ENCODE measurements at places on chromosomes 4 and X. TPM values are rescaled to one million over a fixed set of nuclear protein-coding genes. Genes with fewer than 3 reads are reported as not detected.

GRCh38 chrX:7925867-7926472 is 1.2 kb downstream of the PNPLA4 start:
- no peaks in the 10 kb centered on the region for H3K36me3 ChIP-seq
- 0 out of 2 replicates have a peak, but pooled peaks cover 6% of the 10 kb centered on the region for H3K4me1 ChIP-seq
- H3K4me3 ChIP-seq, result peak overlapping the region; percentile 62
- DNase-seq, result peak; percentile 71
- H3K27me3 ChIP-seq, result no peaks in the 10 kb centered on the region

DNA sequence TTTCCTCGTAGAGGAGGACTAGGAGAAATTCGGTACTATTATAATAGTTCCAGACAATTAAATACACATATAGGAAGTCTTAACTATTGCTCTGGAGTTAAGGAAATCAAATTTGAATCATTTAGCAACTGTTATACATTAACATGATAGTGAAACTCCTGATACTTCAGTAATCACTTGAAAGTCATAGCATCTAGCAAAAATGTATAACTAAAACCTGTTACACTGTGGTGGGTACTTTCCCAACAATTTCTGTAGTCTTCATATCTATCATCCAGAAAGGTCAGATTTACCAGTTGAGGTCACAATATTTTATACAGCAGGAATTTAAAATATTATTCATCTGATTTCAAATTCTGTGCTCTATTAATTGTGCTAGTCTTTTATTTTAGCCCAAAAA is 669.6 kb upstream of the PCDH10 start:
- no peak for DNase-seq
- no peak overlapping the region for H3K4me3 ChIP-seq
- H3K4me1 ChIP-seq, result no peaks in the 10 kb centered on the region
- H3K27ac ChIP-seq, result no peak overlapping the region
- H3K27me3 ChIP-seq, result no peaks in the 10 kb centered on the region
- H3K36me3 ChIP-seq, result no peaks in the 10 kb centered on the region

DNA sequence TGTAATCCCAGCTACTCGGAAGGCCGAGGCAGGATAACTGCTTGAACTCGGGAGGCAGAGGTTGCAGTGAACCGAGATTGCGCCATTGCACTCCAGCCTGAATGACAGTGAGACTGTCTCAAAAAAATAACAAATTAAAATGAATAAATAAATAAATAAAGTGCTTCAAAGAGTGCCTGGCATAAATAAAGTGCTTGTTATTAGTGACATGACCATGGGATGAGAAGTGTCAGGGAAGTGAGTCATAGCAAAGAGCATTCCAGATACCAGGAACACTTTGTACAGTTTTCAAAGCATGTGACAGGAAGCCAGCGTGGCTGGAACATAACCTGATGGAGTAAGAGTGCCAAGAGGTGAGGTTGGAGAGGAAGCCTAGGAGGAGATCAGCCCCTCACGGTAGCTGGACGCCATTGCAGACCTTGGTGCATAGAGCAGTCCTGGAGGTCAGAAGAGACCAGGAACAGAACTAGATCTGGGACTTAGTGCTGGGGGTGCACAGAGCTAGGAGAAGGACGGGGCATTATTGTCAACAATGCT is 6.0 kb upstream of the WDR13 start:
- DNase-seq, result no peak
- H3K27me3 ChIP-seq, result no peaks in the 10 kb centered on the region
- no peak overlapping the region for H3K4me3 ChIP-seq
- no peaks in the 10 kb centered on the region for H3K36me3 ChIP-seq
- no peaks in the 10 kb centered on the region for H3K4me1 ChIP-seq
- no peak overlapping the region for H3K27ac ChIP-seq

The ADH1A gene
- not detected for total RNA-seq

The GASK1B gene
- total RNA-seq, result not detected

DNA sequence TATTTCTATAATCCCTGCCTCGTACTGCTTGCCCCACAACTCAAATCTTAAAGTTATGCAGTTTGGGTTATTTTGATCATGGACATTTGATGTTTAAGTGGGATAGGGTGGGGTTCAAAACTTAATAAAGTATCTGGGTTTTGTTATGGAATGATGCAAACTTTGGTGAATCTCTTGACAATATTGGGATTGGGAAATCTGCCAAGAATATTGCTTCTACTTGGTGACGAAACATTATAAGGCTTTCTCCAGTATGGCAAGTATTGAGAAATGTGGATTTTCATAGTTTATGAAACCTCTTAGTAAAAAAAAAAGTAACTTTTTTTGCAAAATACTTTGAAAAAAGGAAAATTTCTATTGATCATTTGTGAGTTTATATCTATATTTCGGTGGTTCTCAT is 130.8 kb upstream of the SFRP2 start:
- no peaks in the 10 kb centered on the region for H3K36me3 ChIP-seq
- no peaks in the 10 kb centered on the region for H3K27me3 ChIP-seq
- H3K27ac ChIP-seq, result no peak overlapping the region

GRCh38 chr4:117302226-117302625 is 216.8 kb upstream of the TRAM1L1 start:
- DNase-seq, result no peak
- no peaks in the 10 kb centered on the region for H3K27me3 ChIP-seq
- H3K4me3 ChIP-seq, result no peak overlapping the region
- H3K4me1 ChIP-seq, result no peaks in the 10 kb centered on the region
- no peak overlapping the region for H3K27ac ChIP-seq

DNA sequence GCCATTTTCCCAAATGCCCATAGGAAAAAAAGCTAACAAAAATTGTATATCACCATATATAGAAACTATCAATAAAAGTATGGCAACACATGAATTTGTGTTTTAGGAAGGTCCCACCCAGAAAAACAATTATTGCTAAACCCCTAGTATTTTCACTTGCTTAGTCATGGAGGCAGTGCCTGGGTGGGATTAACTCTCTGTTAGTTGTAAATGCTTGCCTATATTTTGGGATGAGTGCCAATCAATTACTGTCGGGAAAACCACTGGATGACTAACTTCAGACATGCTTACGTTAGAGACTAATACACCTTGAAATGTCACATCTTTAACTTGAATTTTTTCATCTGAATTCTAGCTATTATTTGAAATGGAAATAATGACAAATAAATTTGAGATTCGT is 33.9 kb downstream of the TMPRSS11A start:
- no peaks in the 10 kb centered on the region for H3K27me3 ChIP-seq
- H3K4me3 ChIP-seq, result no peak overlapping the region
- no peak for DNase-seq
- no peak overlapping the region for H3K27ac ChIP-seq
- no peaks in the 10 kb centered on the region for H3K36me3 ChIP-seq
- H3K4me1 ChIP-seq, result 0 out of 2 replicates have a peak, but pooled peaks cover 5% of the 10 kb centered on the region

GRCh38 chr4:87985097-87985886 is 9.8 kb downstream of the SPP1 start:
- H3K36me3 ChIP-seq, result no peaks in the 10 kb centered on the region
- H3K4me3 ChIP-seq, result no peak overlapping the region
- no peaks in the 10 kb centered on the region for H3K4me1 ChIP-seq
- H3K27ac ChIP-seq, result no peak overlapping the region
- no peaks in the 10 kb centered on the region for H3K27me3 ChIP-seq

The XAGE1A gene
- not detected for total RNA-seq

The AMOT gene
- total RNA-seq, result 5.4 TPM

- no peaks in the 10 kb centered on the region for H3K27me3 ChIP-seq
- H3K4me1 ChIP-seq, result no peaks in the 10 kb centered on the region
- H3K4me3 ChIP-seq, result no peak overlapping the region
Observed at GRCh38 chr4:10180927-10181744, 64.5 kb upstream of the WDR1 start.

DNA sequence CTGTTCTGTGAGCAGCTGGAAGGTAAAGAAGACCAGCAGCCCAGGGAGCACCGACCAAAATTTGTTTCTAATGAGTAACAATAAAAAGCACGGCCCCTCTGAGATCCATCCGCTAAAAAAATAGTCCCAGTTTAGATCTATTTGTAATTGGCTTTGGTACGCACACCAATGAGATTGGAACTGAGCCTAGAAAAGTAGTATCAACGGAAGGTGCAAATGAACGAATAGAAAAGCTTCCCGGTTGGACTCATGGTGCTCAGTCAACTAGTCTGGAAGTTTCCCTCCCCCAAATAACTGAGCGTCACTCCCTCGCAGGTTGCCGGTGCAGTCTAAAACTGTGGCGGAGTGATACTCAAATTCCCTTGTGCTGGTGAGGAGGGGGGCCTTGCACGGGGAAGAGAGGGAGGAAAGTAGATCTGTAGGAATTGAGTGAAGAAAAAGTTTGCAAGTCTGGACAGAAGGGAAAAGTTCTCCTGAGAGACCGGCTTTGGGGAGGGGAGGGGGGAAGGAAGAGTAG is at the start of gene COL4A5:
TSS of gene COL4A5 (plus strand) at position 413 of the 517 bp plus-strand sequence. CDS start 288 bp downstream, outside the sequence.
- DNase-seq, result peak; percentile 85
- H3K4me1 ChIP-seq, result peaks cover 9% of the 10 kb centered on the region
- H3K4me3 ChIP-seq, result peak within 1 kb of the TSS; percentile 78
- peak within 1 kb of the TSS; percentile 40 for H3K27ac ChIP-seq

GRCh38 chrX:126900937-126901336 is 81.4 kb downstream of the PRR32 start:
- H3K27ac ChIP-seq, result no peak overlapping the region
- no peaks in the 10 kb centered on the region for H3K36me3 ChIP-seq

GRCh38 chr4:138298866-138299265 is 56.7 kb upstream of the SLC7A11 start:
- no peak for DNase-seq
- no peaks in the 10 kb centered on the region for H3K4me1 ChIP-seq
- no peaks in the 10 kb centered on the region for H3K27me3 ChIP-seq
- H3K4me3 ChIP-seq, result no peak overlapping the region
- H3K27ac ChIP-seq, result no peak overlapping the region
- H3K36me3 ChIP-seq, result no peaks in the 10 kb centered on the region

- no peak overlapping the region for H3K4me3 ChIP-seq
- H3K36me3 ChIP-seq, result no peaks in the 10 kb centered on the region
- H3K27me3 ChIP-seq, result no peaks in the 10 kb centered on the region
- H3K4me1 ChIP-seq, result no peaks in the 10 kb centered on the region
- H3K27ac ChIP-seq, result no peak overlapping the region
Observed at GRCh38 chrX:13142891-13143290, 98.5 kb upstream of the FAM9C start.

- H3K27me3 ChIP-seq, result no peaks in the 10 kb centered on the region
- H3K36me3 ChIP-seq, result no peaks in the 10 kb centered on the region
- H3K4me1 ChIP-seq, result peaks cover 23% of the 10 kb centered on the region
- DNase-seq, result no peak
- no peak overlapping the region for H3K4me3 ChIP-seq
Observed at GRCh38 chr4:1763550-1764080, 29.5 kb upstream of the FGFR3 start.

The PRDM5 gene
- 40.4 TPM for total RNA-seq

The MAGEA10 gene
- total RNA-seq, result not detected

The SPANXC gene
- not detected for total RNA-seq

GRCh38 chr4:47746122-47746521 is 91.7 kb downstream of the CORIN start:
- H3K4me3 ChIP-seq, result no peak overlapping the region
- peaks cover 15% of the 10 kb centered on the region for H3K4me1 ChIP-seq
- no peak for DNase-seq
- no peaks in the 10 kb centered on the region for H3K27me3 ChIP-seq
- no peak overlapping the region for H3K27ac ChIP-seq

DNA sequence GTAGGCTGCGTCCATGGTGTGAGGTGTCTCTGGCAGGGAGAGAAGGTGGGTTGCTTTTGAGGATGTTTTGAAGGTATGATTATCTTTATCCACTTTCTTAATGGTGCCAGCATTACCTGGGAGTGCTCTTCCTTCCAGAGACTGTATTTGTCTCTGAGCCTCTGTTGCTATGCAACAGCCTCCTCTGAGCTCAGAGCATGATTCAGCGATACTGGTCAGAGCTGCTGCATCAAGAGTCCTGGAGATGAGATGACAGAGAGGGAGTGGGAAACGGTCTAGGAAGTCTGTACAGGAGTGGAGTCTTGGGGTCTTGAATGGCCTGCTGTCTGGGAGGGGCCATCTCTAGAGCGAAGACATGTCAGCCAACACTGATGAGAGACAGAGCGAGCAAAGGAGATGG is 104.4 kb upstream of the RAB40AL start:
- no peaks in the 10 kb centered on the region for H3K4me1 ChIP-seq
- no peaks in the 10 kb centered on the region for H3K27me3 ChIP-seq
- no peak overlapping the region for H3K27ac ChIP-seq

The CFP gene
- 2.2 TPM for total RNA-seq

GRCh38 chrX:23435575-23435974 is 100.9 kb downstream of the PTCHD1 start:
- DNase-seq, result peak; percentile 6
- H3K27me3 ChIP-seq, result no peaks in the 10 kb centered on the region
- H3K4me3 ChIP-seq, result no peak overlapping the region

GRCh38 chr4:165682611-165683010 is 190.4 kb upstream of the TLL1 start:
- H3K27ac ChIP-seq, result no peak overlapping the region
- no peaks in the 10 kb centered on the region for H3K4me1 ChIP-seq
- H3K27me3 ChIP-seq, result no peaks in the 10 kb centered on the region

- no peak for DNase-seq
- no peaks in the 10 kb centered on the region for H3K27me3 ChIP-seq
- H3K27ac ChIP-seq, result no peak overlapping the region
- no peak overlapping the region for H3K4me3 ChIP-seq
Observed at GRCh38 chr4:152451496-152451895, 84.4 kb downstream of the FBXW7 start.

GRCh38 chr4:2832981-2833670 is 10.5 kb upstream of the ADD1 start:
- H3K27ac ChIP-seq, result no peak overlapping the region
- no peak overlapping the region for H3K4me3 ChIP-seq
- H3K4me1 ChIP-seq, result peaks cover 16% of the 10 kb centered on the region
- no peaks in the 10 kb centered on the region for H3K36me3 ChIP-seq
- no peak for DNase-seq

The MAGEA1 gene
- total RNA-seq, result not detected

The CSN1S1 gene
- not detected for total RNA-seq

The ODAPH gene
- not detected for total RNA-seq

GRCh38 chrX:119424999-119425398 is 25.9 kb downstream of the SLC25A43 start:
- no peaks in the 10 kb centered on the region for H3K36me3 ChIP-seq
- H3K27ac ChIP-seq, result no peak overlapping the region
- H3K4me1 ChIP-seq, result peaks cover 3% of the 10 kb centered on the region
- no peak overlapping the region for H3K4me3 ChIP-seq

GRCh38 chr4:71052716-71053115 is 59.3 kb downstream of the DCK start:
- no peak overlapping the region for H3K27ac ChIP-seq
- H3K27me3 ChIP-seq, result no peaks in the 10 kb centered on the region
- no peaks in the 10 kb centered on the region for H3K36me3 ChIP-seq
- no peak overlapping the region for H3K4me3 ChIP-seq
- H3K4me1 ChIP-seq, result no peaks in the 10 kb centered on the region

The MAGEA2 gene
- total RNA-seq, result 0.50 TPM

Data from GM23338 (cell line).